ENCODE measurements at places on chromosomes 11 and 22.

DNA sequence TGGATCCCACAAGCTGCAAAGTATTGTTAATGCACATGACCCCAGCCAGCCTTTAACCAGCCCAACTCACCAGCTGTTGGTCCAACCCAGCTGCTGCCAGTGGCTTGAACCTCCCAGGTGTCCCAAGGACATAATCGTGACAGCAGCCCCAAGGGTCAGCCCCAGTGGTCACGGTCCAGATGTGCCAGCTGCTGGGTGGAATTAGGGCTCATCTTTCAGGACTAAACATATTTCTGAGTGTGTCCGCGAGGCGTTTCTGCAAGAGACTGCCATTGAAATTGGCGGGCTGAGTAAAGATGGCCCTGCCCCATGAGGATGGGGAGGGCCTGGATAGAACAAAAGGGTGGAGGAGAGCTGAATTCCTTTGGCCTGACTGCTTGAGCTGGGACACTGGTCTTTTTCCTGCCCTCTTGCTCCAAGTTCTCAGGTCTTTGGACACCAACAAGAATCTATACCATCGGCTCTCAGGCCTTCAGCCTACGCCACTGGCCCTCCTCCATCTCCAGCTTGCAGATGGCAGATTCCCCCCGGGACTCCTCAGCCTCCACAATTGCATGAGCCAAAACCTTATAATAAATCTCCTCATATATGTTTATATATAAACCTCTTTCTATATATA is 240.2 kb downstream of the MN1 start:
- DNase-seq = no peak

DNA sequence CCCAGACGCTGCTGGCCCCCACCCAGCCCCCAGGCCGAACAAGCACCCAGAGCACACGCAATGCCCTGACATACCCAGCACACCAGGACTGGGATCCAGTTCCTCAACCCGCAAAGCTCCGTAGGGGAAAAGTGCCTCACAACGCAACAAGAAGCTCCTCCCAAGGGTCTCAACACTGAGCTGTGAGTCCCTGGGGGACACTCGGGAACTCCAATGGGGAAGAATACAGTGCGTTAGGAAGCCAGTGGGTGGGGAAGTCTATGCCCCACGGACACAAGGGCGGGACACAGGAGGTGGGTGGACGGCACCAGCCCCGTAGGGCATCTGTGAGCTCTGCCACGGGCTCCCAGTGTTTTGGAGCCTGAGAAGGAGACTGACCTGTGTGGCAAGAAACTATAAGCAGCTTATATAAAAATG is 1.6 kb downstream of the DEAF1 start:
- no peak for DNase-seq

DNA sequence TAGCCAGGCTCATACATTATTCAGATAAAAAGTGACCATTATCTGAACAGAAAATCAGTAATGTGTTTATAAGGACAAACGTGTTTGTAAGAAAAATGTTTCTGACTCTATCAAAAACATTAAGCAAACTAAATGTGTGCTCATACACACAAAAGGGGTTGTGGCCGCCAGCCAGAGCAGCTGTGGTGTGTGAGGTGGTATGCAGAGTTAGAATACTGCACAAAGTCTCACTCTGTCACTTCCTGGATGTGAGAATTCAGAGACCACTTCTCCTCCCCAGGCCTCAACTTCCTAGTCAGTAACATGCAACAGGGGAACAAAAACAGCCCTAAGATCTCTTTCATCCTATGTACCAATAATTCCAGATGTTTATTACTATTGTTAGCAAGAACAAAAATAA is 9.4 kb downstream of the OR5B21 start:
- DNase-seq = peak; percentile 16

GRCh38 chr11:41283191-41283930 is 176.1 kb downstream of the LRRC4C start:
- DNase-seq = no peak

DNA sequence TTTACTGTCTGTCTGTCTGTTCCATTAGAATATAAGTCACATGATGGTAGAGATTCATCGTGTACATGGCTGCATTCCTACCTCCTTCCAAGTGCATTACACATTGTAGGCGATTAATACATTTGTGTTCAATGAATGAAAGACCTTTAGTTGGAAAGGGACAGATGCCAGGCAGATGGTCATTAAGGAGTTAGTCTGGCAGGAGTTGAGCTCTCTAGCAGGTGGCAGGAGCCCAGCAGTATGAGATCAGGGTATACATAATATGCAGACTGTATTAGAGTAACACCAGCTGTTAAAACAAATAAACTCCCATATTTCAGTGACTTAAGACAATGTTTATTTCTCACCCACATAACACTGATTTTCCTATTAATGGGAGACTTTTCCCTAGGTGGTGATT is 147.7 kb upstream of the LARGE1 start:
- no peak for DNase-seq

GRCh38 chr11:6667733-6668374 is 12.2 kb upstream of the DCHS1 start:
- DNase-seq = peak; percentile 58

DNA sequence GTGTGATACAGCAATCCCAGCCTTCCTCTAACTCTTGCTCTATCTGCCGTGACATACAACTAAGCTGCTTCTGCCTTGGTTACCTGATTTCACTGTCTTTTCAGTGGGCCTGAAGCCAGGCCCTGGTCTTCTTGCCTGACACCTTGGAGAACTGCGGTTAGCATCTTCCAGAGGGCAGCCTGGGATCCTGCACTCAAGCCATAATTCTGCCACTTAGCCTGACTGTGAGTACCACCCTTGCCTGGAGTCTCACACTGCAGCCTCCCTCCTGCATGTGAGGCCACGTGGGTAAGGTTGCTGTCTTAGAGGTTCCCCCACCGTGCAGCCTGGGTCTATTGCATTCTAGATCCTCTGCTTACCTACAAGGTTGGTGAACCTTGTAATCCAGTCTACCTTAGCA is 35.8 kb downstream of the USP35 start:
- no peak for DNase-seq

GRCh38 chr11:72578051-72578450 is 96.2 kb downstream of the PDE2A start:
- peak; percentile 6 for DNase-seq

DNA sequence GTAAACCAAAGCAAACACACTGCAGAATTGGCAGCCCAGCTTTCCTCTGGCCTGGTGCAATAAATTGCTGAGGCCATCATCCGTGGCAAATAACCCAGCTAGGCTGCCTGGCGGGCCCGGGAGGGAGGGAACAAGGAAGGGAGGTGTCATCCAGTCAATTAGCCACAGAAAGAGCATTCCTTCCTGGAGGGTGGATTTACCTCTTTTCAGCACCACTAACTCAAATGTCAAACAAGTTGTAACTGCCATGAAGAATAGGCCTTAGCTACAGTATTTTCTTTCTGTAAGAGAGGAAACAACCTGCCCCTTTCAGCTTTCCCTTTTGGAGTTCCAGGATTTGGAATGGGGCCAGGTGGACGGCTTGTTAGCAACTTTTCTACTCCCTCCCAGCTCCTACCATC is 163.8 kb upstream of the BDNF start:
- no peak for DNase-seq

DNA sequence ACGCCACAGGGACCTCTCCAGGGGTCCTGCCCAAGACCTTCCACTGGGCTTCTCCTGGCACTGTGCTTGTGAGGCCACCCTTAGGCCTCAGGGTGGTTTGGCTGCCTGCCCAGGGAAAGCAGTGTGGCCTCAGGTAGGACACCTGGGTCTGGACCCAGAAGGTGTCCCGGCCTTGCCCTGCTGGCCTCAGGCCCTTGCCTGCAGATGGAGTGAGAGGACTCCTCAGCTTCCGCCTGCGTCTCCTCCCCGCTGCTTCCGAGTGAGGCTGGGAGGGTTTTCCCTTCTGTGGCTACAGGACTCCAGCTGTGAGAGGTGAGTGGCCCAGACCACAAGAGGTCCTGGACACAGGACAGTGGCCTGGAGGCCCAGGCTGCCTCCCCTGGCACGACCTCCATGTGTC is 60.4 kb downstream of the WNT7B start:
- DNase-seq = no peak

DNA sequence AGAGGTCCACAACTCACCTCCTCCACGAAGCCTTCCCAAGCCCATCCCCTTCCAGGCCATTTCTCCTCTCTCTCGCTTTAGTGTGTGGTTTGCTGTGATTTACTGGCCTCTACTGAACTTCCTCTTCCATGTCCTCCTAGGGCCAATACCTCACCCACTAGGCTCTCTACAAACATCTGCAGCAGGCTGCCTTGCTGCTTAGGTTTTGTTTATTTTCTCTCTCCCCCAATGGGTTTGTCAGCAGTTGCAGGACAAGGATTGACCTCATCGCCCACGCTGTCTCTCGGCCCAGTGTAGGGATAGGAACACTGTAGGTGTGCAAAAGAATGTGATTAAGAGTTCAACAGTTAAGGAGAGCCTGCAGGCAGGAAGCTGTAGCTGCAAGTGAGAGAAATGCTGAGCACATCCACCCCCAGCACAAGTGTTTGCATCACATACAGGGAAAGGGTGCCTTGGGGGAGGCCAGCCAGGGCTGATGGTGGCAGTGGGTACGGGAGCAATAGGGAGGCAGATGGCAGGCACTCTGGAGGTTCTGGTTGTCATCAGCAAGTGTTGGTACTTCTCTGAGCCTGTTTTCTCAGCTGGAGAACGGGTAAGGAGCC is 1.4 kb downstream of the PC start:
- DNase-seq = no peak

DNA sequence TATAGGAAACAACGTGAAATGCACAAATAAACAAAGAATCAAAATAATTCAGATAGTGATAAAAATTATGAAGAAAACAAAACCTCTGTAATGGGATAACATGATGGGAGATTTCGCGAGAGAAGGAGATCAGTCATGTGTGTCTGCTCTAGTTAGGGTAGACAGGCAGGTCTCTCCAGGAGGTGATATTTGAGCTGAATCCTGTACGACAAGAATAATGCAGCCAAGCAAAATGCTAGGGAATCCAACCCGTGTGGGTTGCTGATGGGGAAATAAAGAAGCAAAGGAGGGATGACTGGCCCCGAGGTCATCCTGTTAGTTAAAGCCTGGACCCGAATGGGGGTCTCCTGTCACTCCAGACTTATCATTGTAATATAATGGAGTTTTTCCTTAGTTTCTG is 16.0 kb downstream of the MAML2 start:
- DNase-seq = no peak

DNA sequence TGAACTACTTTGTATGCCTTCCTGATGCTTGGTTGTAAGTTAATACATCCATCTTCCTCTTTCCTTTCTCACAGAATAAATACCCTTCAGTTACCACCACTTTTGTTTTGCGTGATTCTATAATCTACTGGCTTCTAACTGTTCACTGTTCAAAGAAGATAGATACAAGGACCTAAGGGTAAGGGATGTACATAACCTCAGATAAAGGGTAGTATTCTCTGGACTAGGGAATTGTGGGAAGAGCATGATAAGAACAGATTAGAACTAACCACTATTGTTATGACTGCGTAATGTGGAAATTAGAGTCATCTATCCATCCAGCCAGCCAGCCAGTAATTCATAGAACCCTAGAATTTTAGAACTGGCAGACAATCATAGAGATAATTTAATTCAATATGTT is 36.4 kb downstream of the MAP6 start:
- no peak for DNase-seq

GRCh38 chr11:60363542-60364470 is 14.5 kb upstream of the MS4A7 start:
- DNase-seq = peak; percentile 70

DNA sequence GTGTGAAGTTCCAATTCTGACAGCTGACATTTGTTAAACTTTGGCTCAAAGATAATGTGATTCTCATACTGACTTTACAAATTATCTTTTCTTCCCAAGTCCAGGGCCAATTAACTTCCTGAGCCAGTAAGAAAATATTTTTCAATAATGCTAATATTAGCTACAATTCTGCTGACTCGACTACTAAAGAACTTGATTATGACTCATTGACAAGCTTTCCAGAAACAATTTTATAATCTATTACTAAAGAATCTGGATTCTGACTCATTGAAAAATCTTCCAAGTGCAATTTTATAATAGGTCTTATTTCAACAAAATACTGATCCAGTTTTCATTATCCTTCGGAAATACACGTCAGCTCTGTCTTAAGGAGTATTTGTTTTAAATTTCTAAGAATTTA is 12.9 kb upstream of the XKR3 start:
- no peak for DNase-seq

DNA sequence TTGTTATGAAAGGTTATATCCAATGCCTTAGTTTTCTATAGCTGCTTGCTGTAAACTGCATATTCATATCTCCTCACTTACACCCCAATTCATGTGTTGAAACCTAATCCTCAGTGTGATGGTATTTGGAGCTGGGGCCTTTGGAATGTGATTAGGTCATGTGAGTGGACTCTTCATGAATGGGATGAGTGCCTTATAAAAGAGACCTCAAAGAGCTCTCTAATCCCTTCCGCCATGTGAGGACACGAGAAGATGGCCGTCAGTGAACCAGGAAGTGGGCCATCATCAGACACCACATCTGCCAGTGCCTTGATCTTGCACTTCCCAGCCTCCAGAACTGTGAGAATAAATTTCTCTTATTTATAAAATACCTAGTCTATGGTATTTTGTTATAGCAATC is 79.3 kb downstream of the CYP2R1 start:
- no peak for DNase-seq
